ENCODE measurements at places on chromosomes 3 and 15.

DNA sequence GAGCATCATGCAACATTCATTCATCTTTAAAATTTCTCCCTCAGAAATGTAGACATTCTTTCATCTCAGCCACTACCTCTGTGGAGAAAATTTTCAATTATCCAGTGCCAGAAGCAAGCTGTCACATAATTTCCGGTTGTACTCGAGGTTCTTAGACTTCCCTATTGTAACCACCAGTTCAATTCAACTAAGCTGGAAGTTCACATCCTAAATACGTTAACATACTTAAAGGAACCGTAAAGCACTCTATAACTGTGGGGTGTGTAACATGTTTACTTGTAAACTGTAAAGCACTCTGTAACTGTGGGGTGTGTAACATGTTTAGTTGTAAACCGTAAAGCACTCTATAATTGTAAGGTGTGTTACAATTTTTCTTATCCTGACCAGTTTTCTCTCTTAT is 150.3 kb downstream of the PLCL2 start:
- DNase-seq: no peak

- DNase-seq: peak; percentile 39
These were observed 18.6 kb upstream of the TICRR start for GRCh38 chr15:89556413-89557262.

DNA sequence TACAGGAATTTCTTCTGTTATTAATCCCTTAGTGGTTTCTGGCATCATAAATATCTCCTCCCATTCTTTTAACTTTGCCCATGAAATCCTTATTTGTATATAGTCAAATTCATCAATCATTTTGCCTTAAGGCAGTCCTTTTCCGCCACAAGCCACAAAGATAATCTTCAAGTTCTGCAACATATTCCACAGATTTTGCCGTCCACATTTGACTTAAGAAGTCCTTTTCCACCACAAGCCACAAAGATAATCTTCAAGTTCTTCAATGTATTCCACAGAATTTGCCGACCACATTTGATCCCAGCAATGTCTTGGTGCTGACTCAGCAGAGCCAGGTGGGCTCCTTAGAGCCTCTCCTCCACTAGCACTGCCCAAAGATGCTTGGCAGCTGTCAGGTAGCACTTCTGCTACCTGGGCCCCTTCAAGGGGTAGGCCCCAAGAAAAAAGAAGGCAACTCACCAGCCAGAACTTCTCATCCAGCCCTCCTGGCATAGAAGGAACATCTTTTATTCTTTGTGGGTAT is 35.0 kb downstream of the SEC22C start:
- no peak for DNase-seq

DNA sequence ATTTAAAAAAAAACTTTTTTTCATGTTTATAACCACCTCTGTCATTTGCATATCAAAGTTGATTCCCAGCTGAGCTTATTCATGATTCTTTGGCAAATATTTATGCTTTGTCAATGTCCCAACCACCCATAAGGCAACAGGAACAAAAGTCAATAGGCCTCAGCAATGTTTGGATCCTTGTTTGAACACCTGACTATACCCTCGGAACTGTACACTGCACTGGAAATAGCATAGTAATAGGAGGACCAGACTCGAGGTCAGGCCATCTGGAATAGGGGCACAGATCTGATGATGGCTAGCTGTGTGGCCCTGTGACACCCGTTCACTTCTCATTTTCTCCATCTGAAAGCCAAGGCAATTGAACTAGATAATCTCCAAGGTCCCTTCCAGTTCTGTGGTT is 301.7 kb upstream of the ATP11B start:
- DNase-seq: no peak

DNA sequence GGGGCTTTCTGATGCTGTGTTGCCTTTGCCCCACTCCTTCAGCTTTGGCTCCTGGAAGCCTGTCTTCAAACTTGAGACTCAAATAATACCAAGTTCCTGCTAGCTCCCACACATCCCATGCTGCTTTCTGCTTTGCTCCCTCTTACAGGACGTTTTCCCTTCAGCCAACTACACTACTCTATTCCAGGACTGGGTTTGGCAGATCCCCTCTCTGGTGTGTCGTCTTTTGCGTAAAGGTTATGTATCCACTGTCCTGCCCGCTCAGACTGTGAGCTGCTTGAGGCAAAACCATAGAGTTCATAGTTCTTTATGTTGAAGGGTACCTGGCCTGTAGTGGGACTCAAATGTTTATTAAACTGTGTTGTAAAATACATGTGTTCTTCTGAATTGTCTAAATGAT is 25.4 kb downstream of the PPP2R3A start:
- DNase-seq: no peak

Data from NCI-H526 (cell line).